ENCODE measurements at places on chromosomes 6 and 20.

DNA sequence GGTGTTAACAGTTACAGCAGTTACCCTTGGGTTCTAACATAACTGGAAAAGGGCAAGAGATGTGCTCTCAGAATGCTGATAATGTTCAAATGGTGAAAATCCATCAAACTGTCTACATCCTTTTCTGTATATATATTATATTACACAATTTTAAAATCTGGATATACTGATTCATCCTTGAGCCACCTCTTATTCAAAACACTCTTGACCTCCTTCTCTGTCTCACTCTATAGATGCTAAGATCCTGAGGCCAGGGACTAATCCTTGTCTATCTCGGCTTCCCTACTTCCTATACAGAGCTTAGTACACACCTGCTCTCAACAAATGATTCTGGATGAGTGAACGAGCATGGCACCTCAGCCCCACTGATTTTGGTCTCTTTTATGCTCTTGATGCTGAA, 47.3 kb downstream of the HIVEP2 start:
- no peak for DNase-seq

- DNase-seq, result no peak
These were observed 66.3 kb upstream of the DYNLRB1 start for GRCh38 chr20:34449674-34450592.

GRCh38 chr6:22954749-22955385, 385.5 kb downstream of the HDGFL1 start:
- no peak for DNase-seq

- DNase-seq, result no peak
These were observed 77.8 kb upstream of the SMLR1 start for GRCh38 chr6:130749402-130749801.

- DNase-seq, result no peak
These were observed 51.6 kb upstream of the CHD6 start for GRCh38 chr20:41669708-41670263.

- no peak for DNase-seq
These were observed 46.8 kb downstream of the CEP43 start for GRCh38 chr6:167045828-167046580.

GRCh38 chr20:44405785-44406571, 50.5 kb downstream of the HNF4A start:
- no peak for DNase-seq

- no peak for DNase-seq
These were observed 341.9 kb downstream of the ARHGAP18 start for GRCh38 chr6:129368076-129368475.

DNA sequence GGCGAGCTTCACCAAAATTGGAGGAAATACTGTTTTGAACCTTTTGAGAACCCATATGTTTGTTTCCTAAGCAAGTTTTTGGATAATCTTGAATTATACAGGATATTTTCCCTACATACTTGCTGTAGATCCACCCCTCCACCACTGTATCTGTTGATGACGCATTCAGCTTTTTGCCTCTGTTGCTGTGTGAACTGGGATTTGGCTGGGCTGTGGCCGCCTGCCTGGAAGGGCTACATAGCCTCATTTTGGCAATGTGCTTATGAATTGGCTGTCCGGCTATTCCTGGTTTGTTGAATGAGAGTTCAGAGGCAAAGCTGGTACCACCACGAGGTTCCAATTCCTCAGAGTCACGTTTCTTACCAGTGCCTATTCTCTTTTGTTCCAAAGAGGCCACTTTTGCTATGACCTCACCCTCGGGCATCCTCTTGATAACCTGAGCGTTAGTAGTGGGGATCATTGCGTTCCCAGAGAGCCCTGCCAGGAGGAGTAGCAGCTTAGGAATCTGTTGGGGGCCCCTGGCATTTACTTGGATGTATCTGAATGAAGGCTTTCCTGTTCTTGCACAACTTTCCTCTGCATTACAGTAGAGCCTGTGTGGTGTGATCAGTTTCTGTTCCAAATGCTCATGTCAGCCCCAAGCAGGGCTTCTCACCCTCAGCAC, 6.4 kb downstream of the FAM83D start:
- DNase-seq, result no peak

- DNase-seq, result no peak
These were observed 1.7 kb upstream of the C20orf203 start for GRCh38 chr20:32675223-32675975.
